ENCODE measurements at places on chromosomes 7 and 10. TPM values are rescaled to one million over a fixed set of nuclear protein-coding genes. Genes with fewer than 3 reads are reported as not detected.

Gene ENTPD1
- total RNA-seq: 6.5 TPM

Gene CLCN1
- total RNA-seq: not detected

Gene HOXA3
- not detected for total RNA-seq

Gene HOXA2
- total RNA-seq: not detected

Gene ATE1
- 10.7 TPM for total RNA-seq

Gene OR2AE1
- total RNA-seq: not detected

Gene FEZF1
- not detected for total RNA-seq

Gene AKR1C8
- not detected for total RNA-seq

Gene CDC123
- total RNA-seq: 93.3 TPM

Gene NCF1
- total RNA-seq: not detected

Gene MYOZ1
- not detected for total RNA-seq

Gene OR13A1
- total RNA-seq: not detected

Gene TRPV5
- total RNA-seq: not detected

Gene TAS2R4
- 0.16 TPM for total RNA-seq

Gene SYT15
- total RNA-seq: not detected

Gene STEAP1
- 72.7 TPM for total RNA-seq

Gene UCN3
- not detected for total RNA-seq

Gene COL1A2
- 7,749 TPM for total RNA-seq

Gene MMP21
- not detected for total RNA-seq

Gene RBP3
- total RNA-seq: not detected

Gene ST8SIA6
- total RNA-seq: not detected

Gene ARMC3
- not detected for total RNA-seq

Gene TAC1
- not detected for total RNA-seq

Gene ZNF746
- total RNA-seq: 17.0 TPM

Gene CXCL12
- 255 TPM for total RNA-seq

Gene LMTK2
- 6.7 TPM for total RNA-seq

Gene DNAJC30
- total RNA-seq: 4.1 TPM

Gene LIPJ
- total RNA-seq: not detected

Gene AKR1D1
- total RNA-seq: not detected

Gene C10orf62
- total RNA-seq: not detected

Gene PLCE1
- 3.2 TPM for total RNA-seq

Gene PRPF18
- 15.7 TPM for total RNA-seq

Gene UNCX
- not detected for total RNA-seq

Gene STK31
- total RNA-seq: not detected

Gene SUN3
- total RNA-seq: not detected

Gene KNDC1
- 0.36 TPM for total RNA-seq

Gene LDB3
- 0.18 TPM for total RNA-seq

Gene ABCC2
- total RNA-seq: 0.32 TPM

Gene ZDHHC6
- total RNA-seq: 17.0 TPM

Gene LRRC18
- total RNA-seq: not detected

Gene HECW1
- total RNA-seq: not detected

Gene SPDYE3
- total RNA-seq: not detected

Gene KIAA1549
- 1.3 TPM for total RNA-seq

Gene H2BK1
- total RNA-seq: not detected

Gene TRIM73
- total RNA-seq: 0.36 TPM

Gene CDCA7L
- 10.4 TPM for total RNA-seq

Gene PDCD4
- 36.1 TPM for total RNA-seq

Gene CDHR3
- 1.4 TPM for total RNA-seq

Gene DNAH11
- total RNA-seq: under 0.01 TPM

Gene HOXA7
- not detected for total RNA-seq

Data from cardiac atrium fibroblast (primary cell).